ENCODE measurements at places on chromosomes 4 and X.

DNA sequence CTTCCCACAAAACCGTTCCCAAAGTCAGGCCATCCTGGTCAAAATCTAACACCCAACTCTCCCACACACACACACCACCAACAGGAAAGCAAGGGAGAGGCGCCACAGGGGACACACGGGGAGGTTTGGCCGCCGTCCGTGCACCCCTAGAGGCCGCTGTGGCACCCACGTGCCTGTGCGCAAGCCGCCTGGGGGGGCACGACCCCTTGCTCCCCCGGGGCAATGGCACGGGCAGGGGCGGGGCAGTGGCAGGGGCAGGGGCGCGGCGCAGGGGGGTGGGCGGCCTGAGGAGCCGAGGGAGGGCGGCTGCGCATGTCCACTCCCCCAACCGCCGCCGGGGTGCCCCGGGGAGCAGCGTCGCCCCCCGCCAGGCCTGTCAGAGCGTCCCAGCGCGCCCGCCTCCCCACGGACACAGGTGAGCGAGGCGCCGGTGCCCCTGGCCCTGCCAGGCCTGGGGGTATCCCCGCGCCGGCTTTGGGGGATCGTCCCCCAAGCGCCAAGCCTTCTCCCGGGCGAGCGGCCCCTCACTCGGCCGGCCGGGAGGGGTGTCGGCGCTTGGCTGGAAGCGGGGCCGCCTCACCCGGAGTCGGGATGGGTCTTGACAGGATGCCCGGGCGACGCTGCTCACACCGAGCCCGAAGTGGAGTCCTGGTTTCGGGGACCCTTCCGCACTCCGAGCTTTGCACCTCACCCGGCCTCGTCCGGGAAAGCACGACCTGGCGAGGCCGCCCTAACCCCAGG lies at the start of gene ERAS:
Gene ERAS, plus strand, starts transcription at position 379 of the 741 bp plus-strand sequence. CDS start 2,611 bp downstream, outside the sequence.
- no peak for DNase-seq

- DNase-seq = no peak
Measured at GRCh38 chr4:72473434-72473900, 95.6 kb downstream of the ADAMTS3 start.

- no peak for DNase-seq
Measured at GRCh38 chrX:7889135-7889534, 38.1 kb downstream of the PNPLA4 start.

DNA sequence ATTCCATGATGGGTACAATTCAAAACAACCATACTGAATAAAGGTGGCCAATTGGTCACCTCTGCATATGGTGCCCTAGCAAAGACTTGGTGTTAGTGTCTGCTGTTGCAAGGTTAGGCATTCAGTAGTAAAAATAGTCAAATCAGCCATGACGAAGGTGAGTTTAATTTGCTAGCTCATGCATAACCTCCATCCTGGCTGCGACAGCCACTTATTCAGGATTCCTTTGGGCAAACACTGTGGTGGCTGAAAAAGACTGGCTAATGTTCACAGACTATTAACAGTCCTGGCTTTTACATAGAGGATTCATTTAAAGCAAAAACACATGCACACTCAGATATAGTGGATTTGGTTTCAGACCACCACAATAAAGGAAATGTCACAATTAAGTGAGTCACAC lies 34.8 kb upstream of the MAP9 start:
- DNase-seq = no peak

- no peak for DNase-seq
Measured at GRCh38 chrX:13761606-13762414, 27.3 kb downstream of the OFD1 start.

GRCh38 chrX:45745479-45745878 lies 544.8 kb upstream of the DIPK2B start:
- DNase-seq = no peak

DNA sequence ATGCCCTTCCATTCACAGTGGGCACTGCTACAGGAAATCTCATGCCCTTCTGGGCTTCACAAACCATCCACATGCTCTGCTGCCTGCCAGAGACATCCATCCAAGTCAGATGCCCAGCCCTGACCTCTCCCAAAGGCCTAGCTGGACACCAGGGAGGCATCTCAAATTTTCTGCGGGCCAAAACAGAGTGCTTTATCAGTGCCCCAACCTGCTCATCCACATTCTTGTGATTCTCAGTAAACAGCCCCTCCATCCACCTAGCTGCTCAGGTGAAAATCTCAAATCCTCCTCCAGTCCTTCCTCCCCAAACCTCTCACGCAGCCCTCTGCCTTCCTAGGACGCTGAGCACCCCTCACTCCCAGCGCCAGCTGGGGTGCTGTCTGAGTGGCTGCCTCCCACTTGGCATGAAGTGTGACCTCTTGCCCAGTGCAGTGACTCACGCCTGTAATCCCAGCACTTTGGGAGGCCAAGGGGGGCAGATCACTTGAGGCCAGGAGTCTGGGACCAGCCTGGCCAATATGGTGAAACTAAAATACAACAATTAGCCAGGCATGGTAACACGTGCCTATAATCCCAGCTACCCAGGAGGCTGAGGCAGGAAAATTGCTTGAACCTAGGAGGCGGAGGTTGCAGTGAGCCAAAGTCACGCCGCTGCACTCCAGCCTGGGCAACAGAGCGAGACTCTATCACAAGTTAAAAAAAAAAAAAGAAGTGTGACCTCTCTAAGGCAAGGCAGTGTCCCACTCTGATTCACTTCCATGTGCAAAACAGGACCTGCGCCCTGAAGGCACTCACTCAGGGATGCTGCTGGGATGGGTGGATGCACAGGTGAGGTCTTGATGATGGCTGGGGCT lies 1.7 kb upstream of the AFAP1 start:
- DNase-seq = no peak

- no peak for DNase-seq
Measured at GRCh38 chr4:7324651-7325121, 110.0 kb downstream of the PSAPL1 start.

- DNase-seq = peak; percentile 14
Measured at GRCh38 chr4:183443655-183444213, 702 bp upstream of the CDKN2AIP start.

- no peak for DNase-seq
Measured at GRCh38 chr4:179543771-179544170, 2101.5 kb upstream of the AGA start.

- no peak for DNase-seq
Measured at GRCh38 chr4:25926462-25926861, 12.4 kb downstream of the SMIM20 start.

- no peak for DNase-seq
Measured at GRCh38 chrX:31227250-31227649, 155.4 kb upstream of the FTHL17 start.

DNA sequence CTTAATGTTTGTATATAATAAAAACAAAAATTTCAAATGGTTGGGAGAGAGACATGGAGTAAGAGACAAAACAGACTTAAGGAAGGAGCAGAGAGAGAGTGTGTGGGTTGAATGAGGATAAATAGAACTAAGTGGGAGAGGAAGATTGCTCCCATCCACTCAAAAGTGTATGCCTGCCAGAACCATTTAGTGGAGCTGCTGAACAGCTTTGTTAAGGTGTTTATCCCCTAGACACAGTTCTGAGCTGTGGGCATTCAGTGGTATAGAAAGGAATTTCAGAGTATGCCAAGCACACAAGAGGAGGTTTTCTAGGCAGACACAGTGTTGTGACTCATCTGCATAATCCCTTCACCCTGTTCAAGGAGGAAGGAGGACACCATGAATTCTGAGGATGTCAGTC lies 508.6 kb upstream of the EPHA5 start:
- DNase-seq = no peak

DNA sequence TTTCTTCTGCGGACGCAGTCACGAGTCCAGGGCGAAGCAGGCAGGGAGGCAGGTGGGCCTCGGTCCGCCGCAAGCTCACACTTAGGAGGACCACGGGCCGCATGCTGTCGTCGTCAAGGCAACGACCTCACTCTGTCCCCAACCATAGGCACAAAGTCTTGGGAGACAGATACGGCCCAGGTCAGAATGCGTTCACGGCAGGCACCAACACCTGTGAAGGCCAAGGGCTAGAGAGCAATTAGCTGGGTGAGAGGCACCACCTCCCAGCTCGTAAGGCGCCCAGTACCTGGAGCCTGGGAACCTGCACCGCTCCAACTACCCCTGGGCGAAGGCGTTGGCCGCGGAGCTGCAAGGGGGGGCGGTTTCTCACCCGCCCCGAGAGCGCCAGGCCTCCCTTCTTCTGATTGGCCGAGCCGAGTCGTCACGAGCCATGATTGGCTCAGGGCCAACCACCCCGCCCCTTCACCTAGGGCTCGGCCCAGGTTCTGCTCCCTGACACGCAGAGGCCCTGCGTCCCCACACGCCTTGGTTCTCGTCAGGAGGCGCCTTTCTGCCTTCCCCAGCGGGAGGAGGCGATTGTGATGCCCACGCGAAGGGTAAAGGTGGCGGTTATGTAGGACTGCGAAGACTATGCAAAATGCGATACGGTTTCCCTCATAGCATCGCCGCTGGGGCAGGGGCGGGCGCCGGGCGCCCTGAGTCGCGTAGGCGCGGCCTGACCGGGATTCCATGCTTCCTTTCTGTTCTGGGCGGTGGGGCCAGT lies at the start of gene CDKL2:
Gene CDKL2, minus strand, starts transcription at position 355 of the 763 bp plus-strand sequence. CDS start 4,540 bp downstream, outside the sequence.
- DNase-seq = peak; percentile 88

DNA sequence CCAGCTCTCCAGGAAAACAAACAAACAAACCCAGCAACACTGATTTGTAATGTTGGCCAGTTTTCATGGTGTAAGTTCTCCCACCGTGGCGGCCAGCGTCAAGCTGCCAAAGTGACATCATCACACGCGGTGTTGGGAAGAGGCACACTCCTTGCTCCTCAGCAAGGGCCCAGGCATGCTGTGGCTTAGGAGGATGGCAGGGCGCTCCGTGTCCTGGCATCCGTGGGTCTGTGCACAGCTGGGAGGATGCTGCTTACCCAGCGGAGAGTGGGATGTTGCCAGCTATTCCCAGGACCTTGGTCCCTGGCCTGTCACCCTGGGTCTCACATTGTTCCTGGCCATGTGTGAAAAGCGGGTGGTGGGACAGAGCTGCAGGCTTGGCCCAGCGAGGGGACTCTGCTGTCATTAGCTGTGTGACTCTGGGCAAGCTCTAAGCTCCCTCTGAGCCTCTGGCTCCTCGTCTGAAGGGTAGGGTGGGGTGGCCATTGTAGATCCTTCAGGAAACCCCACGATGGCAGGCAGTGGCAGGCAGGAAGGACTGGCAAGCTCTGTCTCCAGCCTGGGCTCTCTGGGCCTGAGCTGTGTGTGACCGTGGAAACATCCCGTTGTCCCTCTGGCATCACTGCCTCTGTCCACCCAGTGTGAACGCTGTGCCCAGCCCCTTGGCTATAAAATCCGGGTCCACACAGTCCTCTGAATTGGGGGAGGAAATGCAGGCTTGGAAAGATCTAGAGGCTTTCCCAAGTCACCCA lies 10.8 kb downstream of the PSAPL1 start:
- no peak for DNase-seq

- no peak for DNase-seq
Measured at GRCh38 chrX:9670136-9670814, 95.4 kb downstream of the GPR143 start.

DNA sequence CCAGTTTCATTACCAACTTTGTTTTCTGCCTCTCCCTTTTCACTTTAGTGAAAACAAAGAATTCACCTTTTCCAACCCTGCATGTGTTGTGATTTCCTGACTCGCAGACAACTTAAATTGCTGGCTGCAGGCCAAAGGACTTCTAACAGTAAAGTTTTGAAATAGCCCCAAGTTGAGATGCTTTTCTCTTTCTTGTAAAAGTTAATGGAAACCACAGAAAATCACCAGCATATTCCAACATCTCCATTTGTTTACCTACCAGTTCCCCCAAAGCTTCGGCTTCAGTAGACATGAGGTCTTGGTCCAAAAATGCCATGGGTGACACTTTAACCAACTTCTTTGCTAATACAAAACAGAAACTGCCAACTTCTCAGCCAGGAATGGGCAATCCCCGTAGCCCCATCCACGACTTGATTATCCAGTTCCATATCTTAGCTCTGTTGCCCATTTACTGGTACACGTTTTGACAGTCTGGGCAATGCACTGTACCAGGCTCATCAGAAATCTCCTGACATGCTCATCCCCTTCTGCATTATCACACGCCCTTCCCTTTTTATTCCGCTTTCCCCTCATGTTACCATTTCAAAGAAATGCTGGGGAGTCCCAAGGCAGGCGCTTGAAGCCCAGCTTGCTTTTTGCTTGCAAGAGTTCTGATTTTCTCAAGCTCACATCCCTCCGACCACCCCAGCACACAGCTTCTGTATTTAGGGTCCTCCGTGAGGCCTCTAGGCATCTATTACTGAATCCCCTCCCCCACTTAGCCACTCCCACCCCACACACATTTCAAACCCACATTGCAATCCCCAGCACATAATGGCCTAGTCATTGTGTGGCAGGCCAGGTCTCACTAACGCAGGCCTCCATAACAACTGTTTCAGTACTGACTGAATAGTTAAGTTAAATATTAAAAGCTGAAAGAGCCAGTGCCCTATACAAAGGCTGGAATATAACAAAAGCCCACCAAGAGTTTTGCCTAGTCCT lies 137.9 kb upstream of the S100G start:
- DNase-seq = no peak

- DNase-seq = no peak
Measured at GRCh38 chr4:45971108-45971507, 152.7 kb downstream of the GABRG1 start.

DNA sequence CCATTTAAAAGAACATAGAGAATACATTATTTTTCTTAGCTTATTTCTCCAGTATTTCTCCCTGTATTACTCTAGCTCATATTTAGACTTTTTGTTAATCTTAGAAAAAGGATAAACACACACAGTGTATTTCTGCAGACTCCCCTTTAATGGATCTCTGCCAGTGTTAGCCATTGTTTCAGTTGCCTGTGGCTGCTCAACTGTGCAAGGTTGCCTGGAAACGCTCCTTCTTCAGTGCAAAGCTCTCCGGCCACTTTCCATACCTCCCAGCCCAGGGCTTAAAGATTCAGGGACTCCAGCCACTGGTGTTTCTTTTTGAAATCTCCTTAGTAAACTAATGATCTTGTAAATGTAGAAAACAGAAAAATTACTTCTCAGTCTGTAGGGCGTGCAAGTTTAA lies 104.9 kb downstream of the SLIT2 start:
- DNase-seq = no peak

GRCh38 chrX:123860983-123861382 lies 1.1 kb downstream of the XIAP start:
- no peak for DNase-seq

GRCh38 chr4:41106081-41106480 lies 108.3 kb downstream of the APBB2 start:
- no peak for DNase-seq

DNA sequence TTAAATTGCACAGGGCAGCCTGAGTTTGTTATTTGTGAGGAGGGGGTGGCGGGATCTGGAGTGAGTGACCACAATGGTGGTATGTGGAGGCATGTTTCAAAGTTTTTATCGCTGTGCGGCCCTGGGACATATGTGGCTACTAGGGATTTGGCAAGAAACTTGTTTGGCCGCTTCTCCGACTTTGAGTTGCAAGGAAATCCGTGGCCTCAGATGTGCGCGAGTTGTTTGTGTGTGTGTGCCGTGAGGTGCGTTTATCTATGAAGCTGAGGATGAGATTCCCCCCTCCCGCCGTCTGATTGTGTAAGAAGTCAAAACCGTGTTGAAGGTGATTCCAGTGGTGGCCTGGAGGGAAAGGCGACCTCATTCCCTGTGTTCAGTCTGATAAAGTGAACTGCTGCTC lies 1.4 kb downstream of the JADE3 start:
- DNase-seq = no peak

- DNase-seq = no peak
Measured at GRCh38 chr4:169070071-169070894, 60.2 kb upstream of the CBR4 start.

- no peak for DNase-seq
Measured at GRCh38 chrX:55624403-55624802, 1.2 kb downstream of the FOXR2 start.

- no peak for DNase-seq
Measured at GRCh38 chr4:129823105-129823504, 727.2 kb downstream of the C4orf33 start.

- no peak for DNase-seq
Measured at GRCh38 chrX:1480082-1480785, 27.5 kb upstream of the ASMTL start.

Data from stimulated activated CD4-positive, alpha-beta T cell treated with anti-CD3 and anti-CD28 coated beads, Interleukin-2, amount 100 ng/mL, for 4 hours (primary cell).